ENCODE measurements at places on chromosomes 2 and 18. TPM values are rescaled to one million over a fixed set of nuclear protein-coding genes. Genes with fewer than 3 reads are reported as not detected.

DNA sequence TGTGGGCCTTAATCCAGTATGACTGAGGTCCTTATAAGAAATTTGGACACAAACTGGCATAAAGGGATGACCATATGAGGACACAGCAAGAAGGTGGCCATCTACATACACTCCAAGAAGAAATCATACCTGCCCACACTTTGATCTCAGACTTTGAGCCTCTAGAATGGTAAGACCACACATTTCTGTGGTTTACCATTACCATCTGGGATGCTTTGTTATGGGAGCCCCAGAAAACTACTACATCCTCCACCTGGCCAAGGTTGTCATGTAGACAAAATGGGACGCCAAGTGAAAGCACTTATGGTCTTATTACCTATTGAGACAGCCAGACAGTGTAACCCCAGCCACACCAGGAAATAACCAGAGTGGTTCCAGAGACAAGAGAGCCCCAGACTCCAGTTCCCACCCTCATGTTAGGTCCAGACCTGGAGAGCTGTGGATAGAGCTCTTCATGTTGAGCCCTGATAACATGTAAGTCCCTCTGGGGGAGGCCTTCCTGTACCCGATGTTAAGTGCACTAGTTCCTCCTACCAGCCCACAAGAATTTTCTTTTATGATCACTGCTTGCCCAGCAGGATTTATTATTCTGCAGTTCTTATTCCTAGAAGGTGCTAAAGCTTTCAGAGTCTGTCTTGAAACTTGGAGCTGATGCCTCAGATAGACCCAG is 4.6 kb upstream of the ADD2 start:
- DNase-seq, result no peak

ADAM23 gene
- total RNA-seq, result not detected

DNA sequence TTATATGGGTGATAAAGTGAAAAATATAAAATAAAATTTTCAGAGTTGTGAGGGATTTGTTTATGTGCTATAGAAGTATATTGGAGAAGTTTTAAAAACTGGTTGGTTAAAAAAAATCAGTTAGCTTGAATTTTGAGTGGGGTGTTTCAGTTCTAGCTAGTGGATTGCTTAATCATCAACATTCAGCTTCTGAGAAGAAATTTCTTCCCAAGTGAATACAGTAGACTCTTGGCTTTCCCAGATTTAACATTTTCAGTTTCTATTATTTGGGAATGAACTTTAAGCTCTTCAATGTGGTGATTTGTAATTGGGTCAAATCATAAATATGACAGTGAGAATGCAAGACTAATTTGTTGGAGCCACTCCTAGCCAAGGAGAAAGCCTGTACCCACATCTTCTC is 120.8 kb downstream of the PLCL1 start:
- DNase-seq, result no peak

LDLRAD4 gene
- not detected for total RNA-seq

ATAD2B gene
- 19.6 TPM for total RNA-seq

GAD1 gene
- 2.5 TPM for total RNA-seq

- DNase-seq, result peak; percentile 9
These were observed 207.5 kb upstream of the EPHA4 start for GRCh38 chr2:221779614-221780067.

DNA sequence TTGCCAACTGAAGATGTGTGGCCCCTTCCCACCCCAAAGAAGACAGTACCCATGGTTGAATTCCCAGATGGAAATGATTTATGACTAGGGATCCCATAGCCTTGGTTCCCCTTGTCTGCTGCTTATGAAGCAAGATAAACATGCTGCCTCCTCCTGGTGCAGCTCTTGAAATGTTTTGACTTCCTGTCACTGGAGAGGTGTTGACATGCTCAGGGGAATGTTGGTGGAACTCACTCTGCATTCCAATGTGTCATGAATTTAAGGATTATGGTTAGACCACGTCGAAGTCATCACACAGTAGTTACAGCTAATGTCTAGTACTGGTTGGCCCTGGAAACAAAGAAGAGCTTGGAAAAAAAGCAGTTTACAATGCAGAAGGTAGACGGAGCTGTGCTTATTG is 69.0 kb upstream of the FAM110C start:
- DNase-seq, result peak; percentile 25

DNA sequence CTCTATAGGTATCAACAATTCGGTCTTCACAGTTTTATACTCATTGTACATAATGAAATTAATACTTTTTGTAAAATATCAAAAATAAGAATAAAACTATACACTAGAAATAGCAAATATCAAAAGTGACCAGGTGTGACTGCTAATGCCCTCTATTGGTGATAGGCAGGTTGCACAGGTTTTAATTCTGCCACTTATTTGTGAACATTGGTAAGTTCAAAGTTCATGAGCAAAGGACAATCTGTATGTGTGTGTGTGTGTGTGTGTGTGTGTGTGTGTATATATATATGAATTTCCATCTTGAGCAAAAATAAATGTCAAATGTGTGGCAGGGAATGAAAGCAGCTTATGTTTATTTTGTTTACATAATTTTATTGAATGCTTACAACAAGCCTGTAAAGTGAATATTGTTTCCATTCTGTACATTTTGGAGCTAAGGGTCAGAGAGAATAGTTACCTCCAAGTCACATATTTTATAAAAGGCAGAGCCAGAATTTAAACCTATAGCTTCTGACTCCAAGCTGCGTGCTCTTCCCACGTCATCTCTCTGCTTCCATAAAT is 537.4 kb downstream of the CPS1 start:
- DNase-seq, result peak; percentile 27

POTEI gene
- not detected for total RNA-seq

CHST10 gene
- 4.0 TPM for total RNA-seq

SERPINB11 gene
- total RNA-seq, result not detected

DNA sequence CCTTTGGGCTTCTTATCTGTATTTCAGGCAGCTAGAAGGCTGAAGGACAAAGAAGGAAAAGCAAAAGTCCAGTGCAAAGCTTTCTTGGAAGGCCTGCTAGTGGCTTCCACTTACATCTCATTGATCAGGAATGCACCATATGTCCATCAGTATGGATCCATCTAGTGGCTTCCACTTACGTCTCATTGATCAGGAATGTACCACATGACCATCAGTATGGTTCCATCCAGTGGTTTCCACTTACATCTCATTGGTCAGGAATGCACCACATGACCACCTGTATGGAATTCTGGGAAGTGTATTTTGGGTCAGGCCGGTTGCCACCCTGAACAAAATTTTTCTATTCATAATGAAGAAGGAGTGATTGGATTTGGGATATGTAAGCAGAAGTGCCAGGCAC is 70.6 kb downstream of the LYPD6 start:
- no peak for DNase-seq

DNA sequence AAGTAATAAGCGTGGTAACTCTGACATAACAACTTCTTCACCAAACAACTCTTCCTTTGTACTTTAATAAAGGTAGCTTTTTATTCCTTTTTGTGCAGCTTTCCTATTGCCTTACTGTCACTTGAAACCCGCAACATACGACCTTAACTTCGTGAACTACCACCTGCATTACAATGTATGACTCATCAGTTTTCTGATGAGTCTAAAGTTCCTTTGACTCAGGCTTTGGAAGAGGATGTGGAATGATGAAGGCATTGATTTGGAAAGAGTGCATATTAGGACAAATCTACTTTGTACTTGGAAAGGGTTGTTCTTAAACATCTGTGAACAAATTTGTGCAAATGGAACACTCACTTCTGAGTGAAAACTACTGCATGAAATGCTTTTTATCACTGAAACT is 1012.1 kb downstream of the TMEM182 start:
- DNase-seq, result peak; percentile 18

- no peak for DNase-seq
These were observed 15.7 kb upstream of the CNNM3 start for GRCh38 chr2:96800061-96801004.

GRCh38 chr2:60959501-60959900 is 58.0 kb upstream of the PEX13 start:
- DNase-seq, result peak; percentile 22

GRCh38 chr2:52884761-52885352 is 882.7 kb upstream of the CHAC2 start:
- DNase-seq, result no peak

VIL1 gene
- not detected for total RNA-seq

GAREM2 gene
- 0.23 TPM for total RNA-seq

GRCh38 chr18:57404345-57404744 is 30.8 kb upstream of the ONECUT2 start:
- no peak for DNase-seq

DNA sequence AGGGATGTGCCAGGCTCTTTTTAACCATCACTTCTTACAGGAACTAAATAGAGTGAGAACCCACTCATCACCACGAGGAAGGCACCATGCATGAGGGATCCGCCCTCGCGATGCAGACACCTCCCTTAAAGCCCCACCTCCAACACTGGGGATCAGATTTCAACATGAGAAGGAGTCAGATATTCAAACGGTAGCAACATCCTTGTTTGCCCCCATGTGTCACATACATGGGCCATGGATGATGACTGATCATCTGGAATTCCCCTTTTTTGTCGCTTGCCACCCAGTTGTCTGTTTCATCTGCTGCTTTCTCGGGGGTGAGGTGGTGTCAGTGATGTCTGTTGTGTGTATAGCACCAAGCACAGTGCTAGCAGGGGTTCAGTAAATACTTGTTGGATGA is 57.9 kb downstream of the NCK2 start:
- no peak for DNase-seq

GPBAR1 gene
- total RNA-seq, result 0.16 TPM

All from MCF 10A (cell line).